ENCODE measurements at places on chromosomes 4 and X. TPM values are rescaled to one million over a fixed set of nuclear protein-coding genes. Genes with fewer than 3 reads are reported as not detected.

The LRP2BP gene
- 3.6 TPM for polyA plus RNA-seq

GRCh38 chr4:149768477-149768876 lies 47.2 kb downstream of the IQCM start:
- no peak for DNase-seq

- DNase-seq, result no peak
These were observed 38.2 kb downstream of the TRPC3 start for GRCh38 chr4:121913667-121914066.

DNA sequence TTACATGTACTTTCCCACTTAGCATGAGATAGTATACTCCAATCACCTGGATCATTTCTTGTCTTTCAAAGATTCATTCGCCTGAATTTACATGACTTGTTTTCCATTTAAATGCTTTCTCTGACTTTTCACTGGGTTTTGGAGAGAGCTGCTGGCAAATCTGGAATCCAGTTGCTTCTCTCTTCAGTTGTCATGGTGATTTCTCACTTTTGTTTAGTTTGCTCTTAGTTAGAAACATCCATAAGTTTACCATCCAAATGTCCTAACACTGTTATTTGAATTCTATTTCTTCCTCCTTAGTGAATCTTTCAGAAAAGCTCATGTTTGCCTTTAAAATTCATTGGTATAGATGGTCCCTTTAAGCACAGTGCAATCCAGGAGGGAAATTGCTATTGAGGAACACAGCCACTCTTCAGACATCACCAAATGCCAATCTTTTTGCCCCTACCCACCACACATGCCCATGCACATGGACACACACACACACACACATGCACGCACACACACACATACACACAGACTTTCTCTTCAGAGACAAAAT lies 51.7 kb downstream of the REELD1 start:
- DNase-seq, result no peak

The TEX13C gene
- polyA plus RNA-seq, result not detected
